ENCODE measurements at places on chromosomes 2 and 18. TPM values are rescaled to one million over a fixed set of nuclear protein-coding genes. Genes with fewer than 3 reads are reported as not detected.
A peak's percentile ranks its signal among the peaks of the same experiment; 100 is the strongest.

GRCh38 chr2:119491776-119492525 is 32.3 kb downstream of the SCTR start:
- H3K27me3 ChIP-seq, result peaks cover 14% of the 10 kb centered on the region
- H3K4me1 ChIP-seq, result no peaks in the 10 kb centered on the region
- no peak overlapping the region for H3K27ac ChIP-seq
- H3K4me3 ChIP-seq, result no peak overlapping the region
- H3K36me3 ChIP-seq, result no peaks in the 10 kb centered on the region

Gene LYG1
- 1.9 TPM for total RNA-seq

- H3K27ac ChIP-seq, result no peak overlapping the region
- peaks cover 27% of the 10 kb centered on the region for H3K4me1 ChIP-seq
- no peaks in the 10 kb centered on the region for H3K27me3 ChIP-seq
Observed at GRCh38 chr2:230899786-230900185, 25.3 kb downstream of the GPR55 start.

Gene NXPH2
- not detected for total RNA-seq

DNA sequence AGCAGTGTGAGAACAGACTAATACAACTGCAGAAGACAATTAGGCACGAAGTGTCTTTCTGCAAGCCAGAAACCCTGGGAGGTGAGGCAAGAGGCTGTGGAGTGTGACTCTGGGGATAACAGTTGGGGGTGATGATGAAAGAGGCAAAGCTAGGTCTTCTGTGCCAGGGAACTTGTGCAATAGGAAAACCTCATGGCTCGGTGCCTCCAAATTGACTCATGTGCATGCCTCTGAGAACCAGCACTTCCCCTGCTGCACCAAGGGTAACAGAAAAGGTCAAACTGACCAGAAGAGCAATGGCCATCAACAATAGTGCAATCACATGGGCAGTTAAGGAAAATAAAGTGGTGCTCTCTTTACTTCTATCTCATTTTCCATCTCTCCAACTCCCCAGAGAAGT is 136.4 kb downstream of the SCG2 start:
- no peaks in the 10 kb centered on the region for H3K36me3 ChIP-seq
- no peak overlapping the region for H3K27ac ChIP-seq
- DNase-seq, result no peak
- no peaks in the 10 kb centered on the region for H3K4me1 ChIP-seq

DNA sequence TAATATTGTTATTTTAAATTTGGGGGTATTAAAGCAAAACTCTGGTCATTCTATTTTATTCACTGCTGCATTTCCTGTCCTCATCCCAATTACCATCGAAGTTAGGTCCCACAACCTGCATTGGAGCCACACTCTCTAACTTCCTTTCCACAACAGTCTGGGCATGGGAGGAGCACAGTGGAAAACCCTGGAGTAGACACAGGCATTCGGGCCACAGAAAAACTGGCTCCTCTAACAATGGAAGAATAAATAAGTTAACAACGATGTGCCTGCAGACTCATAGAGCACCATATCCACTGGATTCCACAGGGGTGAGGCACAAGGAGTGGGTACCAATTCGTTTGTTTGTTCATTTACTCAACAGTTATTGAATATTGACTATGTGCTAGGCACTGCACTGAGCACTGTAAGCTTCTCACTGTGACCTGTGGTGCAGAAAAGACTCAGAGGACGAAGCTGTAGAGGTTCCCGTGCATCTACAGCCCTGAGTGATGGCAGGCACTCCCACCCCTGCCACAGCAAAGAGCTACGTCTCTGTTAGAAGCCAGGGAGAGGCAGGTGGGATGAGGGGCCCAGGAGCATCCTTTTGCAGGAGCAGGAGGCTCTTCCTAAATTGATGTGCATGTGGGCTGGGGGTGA is 154.2 kb upstream of the PGAP1 start:
- H3K4me3 ChIP-seq, result no peak overlapping the region
- DNase-seq, result no peak
- H3K4me1 ChIP-seq, result peaks cover 5% of the 10 kb centered on the region

Gene SIX3
- total RNA-seq, result not detected

- no peak overlapping the region for H3K27ac ChIP-seq
- no peak overlapping the region for H3K4me3 ChIP-seq
- H3K36me3 ChIP-seq, result no peaks in the 10 kb centered on the region
- H3K4me1 ChIP-seq, result peaks cover 13% of the 10 kb centered on the region
Observed at GRCh38 chr2:70931376-70932000, 4.2 kb upstream of the ATP6V1B1 start.

DNA sequence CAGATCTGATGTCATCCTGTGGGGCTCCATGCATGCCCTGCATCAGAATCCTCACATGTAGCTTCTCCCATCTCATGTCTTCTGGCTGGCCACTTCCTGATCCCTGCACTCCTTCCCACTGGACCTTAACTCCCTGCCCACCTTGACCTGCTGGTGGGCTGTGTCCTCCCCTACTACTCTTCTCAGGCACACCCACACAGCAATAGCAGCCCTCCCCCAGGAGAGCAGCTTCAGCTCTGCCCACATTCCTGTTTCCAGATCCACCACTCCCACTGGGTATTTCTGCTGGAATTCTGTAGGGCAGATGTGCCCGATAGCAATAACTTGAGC is 137.0 kb upstream of the HS6ST1 start:
- H3K36me3 ChIP-seq, result no peaks in the 10 kb centered on the region
- H3K27ac ChIP-seq, result no peak overlapping the region
- H3K4me3 ChIP-seq, result no peak overlapping the region
- no peaks in the 10 kb centered on the region for H3K4me1 ChIP-seq

Gene MLPH
- total RNA-seq, result not detected

DNA sequence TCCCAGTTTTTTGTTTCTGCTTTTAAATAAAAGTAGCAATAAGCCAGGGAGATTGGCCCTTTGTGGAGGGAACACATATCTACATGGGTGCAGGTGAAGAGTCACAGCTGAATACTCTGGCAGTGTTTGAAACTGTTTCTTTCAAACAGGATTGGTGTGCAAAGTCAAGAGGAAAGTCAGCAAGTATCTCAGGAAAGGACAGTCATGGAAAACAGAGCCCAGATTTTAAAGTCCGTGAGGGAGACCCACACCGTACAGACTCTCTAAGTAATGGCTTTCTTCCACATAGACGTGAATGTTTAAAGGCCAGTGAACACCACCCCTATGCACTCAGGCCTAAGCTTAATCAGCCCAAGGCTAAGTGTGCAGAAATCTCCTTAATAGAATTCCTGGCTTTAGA is 95.3 kb downstream of the GFPT1 start:
- no peak for DNase-seq
- H3K36me3 ChIP-seq, result no peaks in the 10 kb centered on the region
- H3K27ac ChIP-seq, result no peak overlapping the region

Gene TLX2
- not detected for total RNA-seq

GRCh38 chr18:45538444-45538843 is 76.8 kb upstream of the SLC14A2 start:
- DNase-seq, result no peak
- H3K4me3 ChIP-seq, result no peak overlapping the region
- no peaks in the 10 kb centered on the region for H3K36me3 ChIP-seq
- no peaks in the 10 kb centered on the region for H3K4me1 ChIP-seq
- peaks cover 10% of the 10 kb centered on the region for H3K27me3 ChIP-seq

Gene SAG
- 0.04 TPM for total RNA-seq

DNA sequence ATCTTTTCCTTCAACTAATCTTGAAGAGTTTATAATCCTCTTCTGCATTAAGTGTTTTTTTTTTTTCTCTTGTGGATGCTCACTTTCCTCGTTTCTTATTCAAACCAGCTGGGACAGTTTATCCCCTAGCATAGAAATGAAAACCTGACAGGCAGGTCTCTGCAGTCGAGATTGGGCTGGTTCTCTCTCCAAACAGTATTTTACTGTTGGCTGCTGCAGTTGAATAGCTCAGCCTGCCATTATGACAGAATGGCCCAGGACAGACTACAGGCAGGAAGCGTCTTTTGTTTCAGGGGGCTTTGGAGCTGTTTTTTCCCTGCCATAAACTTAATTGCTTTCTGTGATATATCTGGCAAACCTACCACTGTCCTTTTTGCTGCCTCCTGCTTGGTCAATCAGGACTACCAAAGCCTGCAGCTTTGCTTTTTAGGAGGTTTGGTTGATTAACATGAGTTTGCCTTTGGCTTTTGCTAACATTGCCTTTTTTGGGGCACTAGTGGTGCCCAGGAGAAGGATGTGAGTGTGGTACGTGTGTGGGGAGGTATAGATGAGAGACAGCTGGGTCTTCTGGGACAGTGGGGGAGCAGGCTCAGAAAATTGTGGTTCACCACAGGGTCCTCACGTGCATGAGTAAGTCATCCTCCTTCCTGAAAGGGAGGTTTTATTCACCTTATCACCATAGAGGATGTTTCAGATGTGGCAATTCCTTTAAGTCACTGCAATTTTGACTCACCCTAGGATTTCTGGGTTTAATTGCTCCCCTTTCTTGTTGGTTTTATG is 128.7 kb downstream of the LYPD6B start:
- H3K36me3 ChIP-seq, result peaks cover 5% of the 10 kb centered on the region
- H3K27me3 ChIP-seq, result peaks cover 21% of the 10 kb centered on the region
- peaks cover 3% of the 10 kb centered on the region for H3K4me1 ChIP-seq
- H3K4me3 ChIP-seq, result no peak overlapping the region
- DNase-seq, result no peak

GRCh38 chr2:67719351-67719750 is 322.2 kb downstream of the ETAA1 start:
- H3K4me1 ChIP-seq, result no peaks in the 10 kb centered on the region
- no peak overlapping the region for H3K4me3 ChIP-seq
- DNase-seq, result no peak
- H3K36me3 ChIP-seq, result no peaks in the 10 kb centered on the region

DNA sequence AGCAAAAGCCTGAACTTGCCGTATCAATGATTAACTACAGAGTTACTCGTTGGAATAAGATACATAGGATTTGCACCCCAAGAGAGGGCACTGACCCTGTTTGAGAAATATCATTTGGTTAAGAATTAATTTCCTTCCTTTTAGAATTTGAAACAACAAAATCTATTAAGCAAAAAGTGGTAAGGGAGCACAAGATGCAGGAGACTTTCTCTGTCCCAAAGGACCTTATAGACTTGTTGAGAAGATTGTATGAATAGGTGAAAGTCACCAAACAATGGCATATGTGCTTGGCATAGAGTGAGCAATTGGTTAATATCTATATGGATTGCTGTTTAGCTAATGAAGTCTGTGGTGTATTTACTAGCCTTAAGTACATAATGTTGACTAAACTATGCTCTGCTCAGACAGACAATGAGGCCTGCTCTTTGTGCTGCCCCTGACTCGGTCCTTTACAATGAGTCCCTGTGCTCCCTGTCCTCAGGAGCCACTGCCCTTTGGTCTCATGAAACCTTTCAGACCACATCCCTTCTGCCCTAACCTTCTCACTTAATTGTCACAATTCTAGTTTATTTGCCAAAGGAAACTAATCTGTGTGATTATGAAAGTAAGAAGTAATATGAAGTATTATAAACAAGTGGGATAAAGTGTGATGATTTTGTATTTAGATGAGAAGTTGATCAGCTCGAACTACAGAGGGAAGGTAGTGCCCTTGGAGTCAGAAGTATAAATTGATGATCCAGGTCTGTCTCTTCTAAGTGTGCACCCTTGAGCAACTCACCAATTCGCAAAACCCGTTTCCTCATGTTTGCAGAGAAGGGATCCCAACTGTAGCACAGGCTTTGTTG is 21.2 kb upstream of the HNMT start:
- H3K4me3 ChIP-seq, result no peak overlapping the region
- no peak overlapping the region for H3K27ac ChIP-seq
- H3K27me3 ChIP-seq, result peaks cover 3% of the 10 kb centered on the region
- H3K36me3 ChIP-seq, result no peaks in the 10 kb centered on the region

- no peak overlapping the region for H3K4me3 ChIP-seq
- H3K36me3 ChIP-seq, result no peaks in the 10 kb centered on the region
- no peak overlapping the region for H3K27ac ChIP-seq
Observed at GRCh38 chr2:144738749-144739148, 218.8 kb upstream of the ZEB2 start.

Gene GPR35
- total RNA-seq, result 1.6 TPM

GRCh38 chr2:66919286-66919685 is 477.8 kb upstream of the ETAA1 start:
- no peak overlapping the region for H3K27ac ChIP-seq
- H3K4me3 ChIP-seq, result no peak overlapping the region
- H3K4me1 ChIP-seq, result no peaks in the 10 kb centered on the region
- no peaks in the 10 kb centered on the region for H3K27me3 ChIP-seq
- DNase-seq, result no peak
- H3K36me3 ChIP-seq, result no peaks in the 10 kb centered on the region

- no peaks in the 10 kb centered on the region for H3K27me3 ChIP-seq
- peak overlapping the region; percentile 75 for H3K4me3 ChIP-seq
- H3K36me3 ChIP-seq, result peaks cover 28% of the 10 kb centered on the region
- peaks cover 82% of the 10 kb centered on the region for H3K4me1 ChIP-seq
Observed at GRCh38 chr2:179247318-179248023, 17.2 kb downstream of the SESTD1 start.

- no peak for DNase-seq
- H3K4me3 ChIP-seq, result no peak overlapping the region
- peak overlapping the region; percentile 37 for H3K27ac ChIP-seq
- H3K4me1 ChIP-seq, result peaks cover 72% of the 10 kb centered on the region
- no peaks in the 10 kb centered on the region for H3K36me3 ChIP-seq
Observed at GRCh38 chr2:45771261-45771660, 119.8 kb downstream of the PRKCE start.

DNA sequence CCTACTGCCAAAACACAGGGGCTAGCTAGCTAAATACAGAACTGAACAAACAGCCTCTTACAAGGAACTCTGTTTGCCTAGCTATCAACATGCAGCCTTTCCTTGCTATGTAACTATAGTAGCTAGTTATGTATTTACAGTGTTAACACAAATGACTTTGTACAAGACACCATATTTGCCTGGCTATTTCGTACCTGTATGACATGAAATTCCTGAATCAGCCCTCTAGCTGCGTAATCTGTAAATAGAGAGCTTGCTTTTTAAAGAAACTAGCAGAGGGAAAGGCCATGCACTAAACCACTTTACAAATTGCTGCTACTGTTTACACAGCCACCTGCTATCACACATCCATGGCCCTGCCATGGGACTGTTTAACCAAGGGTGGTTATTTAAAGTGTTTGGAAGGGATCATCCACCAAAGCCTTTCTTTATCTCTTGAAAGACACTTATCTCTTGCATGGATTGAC is 248.7 kb downstream of the TFCP2L1 start:
- H3K27me3 ChIP-seq, result no peaks in the 10 kb centered on the region
- H3K4me3 ChIP-seq, result no peak overlapping the region
- H3K36me3 ChIP-seq, result no peaks in the 10 kb centered on the region
- no peak for DNase-seq
- H3K27ac ChIP-seq, result no peak overlapping the region

DNA sequence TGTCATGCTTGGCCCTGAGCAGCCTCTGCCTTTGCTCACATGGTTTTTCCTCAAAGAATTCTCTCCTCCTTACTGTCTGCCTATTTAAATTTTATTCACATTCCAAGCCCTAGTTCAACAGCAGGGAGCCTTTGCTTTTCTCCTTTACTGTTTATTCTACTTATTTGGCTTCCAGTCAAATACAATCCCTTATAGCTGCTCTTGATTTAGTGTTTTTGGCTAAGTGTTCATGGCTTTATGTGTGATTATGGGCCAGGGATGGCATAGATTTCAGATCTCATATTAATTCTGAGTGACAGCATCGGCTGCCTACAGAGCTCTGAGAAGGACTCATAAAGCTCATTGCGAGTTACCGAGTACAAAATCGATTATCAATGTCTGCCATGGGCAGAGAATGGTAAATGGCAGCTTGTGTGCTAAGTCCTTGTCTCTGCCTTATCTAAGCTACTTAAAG is 106.7 kb downstream of the METTL8 start:
- H3K27me3 ChIP-seq, result no peaks in the 10 kb centered on the region
- DNase-seq, result no peak
- H3K4me3 ChIP-seq, result peak overlapping the region; percentile 82
- peaks cover 3% of the 10 kb centered on the region for H3K36me3 ChIP-seq

Measured in activated B cell treated with CpG ODN at 0.5 μM for 24 hours (primary cell).